Panc1 (cell line): ENCODE measurements at places on chromosomes 2 and 18.

DNA sequence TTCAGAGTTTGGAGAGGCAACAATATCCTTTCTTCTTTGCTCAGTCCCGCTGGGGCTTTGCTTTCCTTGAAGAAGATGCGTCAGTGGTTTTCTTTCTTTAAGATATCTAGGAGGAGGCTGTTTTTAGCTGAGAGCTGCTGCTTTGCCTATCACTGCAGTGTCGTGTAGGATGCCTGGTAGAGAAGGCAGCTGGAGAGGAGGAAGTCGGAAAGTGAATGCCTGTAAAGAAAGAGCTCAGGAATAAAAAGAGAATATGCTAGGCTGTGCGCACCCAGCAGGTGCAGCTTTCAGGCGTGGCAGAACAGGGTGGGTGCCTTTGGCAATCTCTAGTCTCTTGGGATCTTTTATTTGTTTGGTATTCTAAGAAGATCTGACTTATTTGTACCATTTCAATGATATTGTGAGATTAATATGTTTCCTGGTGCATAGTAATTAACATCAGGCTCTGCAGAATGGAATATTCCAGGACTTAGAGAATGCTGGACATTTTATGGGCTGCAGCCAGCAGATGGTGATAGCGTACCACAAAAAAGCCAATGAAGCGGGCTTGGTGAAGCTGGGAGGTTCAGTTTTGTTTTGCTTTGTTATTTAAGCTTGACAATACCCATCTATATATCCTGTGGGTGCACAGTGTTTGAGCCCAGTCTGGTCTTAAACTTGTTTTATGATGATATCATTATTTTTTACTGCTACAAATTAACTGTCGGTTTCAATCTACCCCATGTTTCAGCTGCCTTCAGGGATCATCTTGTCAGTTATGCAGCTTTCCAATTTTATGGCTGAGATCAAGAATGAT lies 34.9 kb downstream of the CAVIN2 start:
- peak; percentile 60 for DNase-seq

GRCh38 chr2:112633708-112634107 lies 12.0 kb upstream of the SLC20A1 start:
- no peak for DNase-seq

GRCh38 chr18:4453567-4453873 lies 1.6 kb downstream of the DLGAP1 start:
- DNase-seq, result no peak

- DNase-seq, result peak; percentile 80
These were observed 137.2 kb downstream of the TRIM43 start for GRCh38 chr2:95728878-95729596.

DNA sequence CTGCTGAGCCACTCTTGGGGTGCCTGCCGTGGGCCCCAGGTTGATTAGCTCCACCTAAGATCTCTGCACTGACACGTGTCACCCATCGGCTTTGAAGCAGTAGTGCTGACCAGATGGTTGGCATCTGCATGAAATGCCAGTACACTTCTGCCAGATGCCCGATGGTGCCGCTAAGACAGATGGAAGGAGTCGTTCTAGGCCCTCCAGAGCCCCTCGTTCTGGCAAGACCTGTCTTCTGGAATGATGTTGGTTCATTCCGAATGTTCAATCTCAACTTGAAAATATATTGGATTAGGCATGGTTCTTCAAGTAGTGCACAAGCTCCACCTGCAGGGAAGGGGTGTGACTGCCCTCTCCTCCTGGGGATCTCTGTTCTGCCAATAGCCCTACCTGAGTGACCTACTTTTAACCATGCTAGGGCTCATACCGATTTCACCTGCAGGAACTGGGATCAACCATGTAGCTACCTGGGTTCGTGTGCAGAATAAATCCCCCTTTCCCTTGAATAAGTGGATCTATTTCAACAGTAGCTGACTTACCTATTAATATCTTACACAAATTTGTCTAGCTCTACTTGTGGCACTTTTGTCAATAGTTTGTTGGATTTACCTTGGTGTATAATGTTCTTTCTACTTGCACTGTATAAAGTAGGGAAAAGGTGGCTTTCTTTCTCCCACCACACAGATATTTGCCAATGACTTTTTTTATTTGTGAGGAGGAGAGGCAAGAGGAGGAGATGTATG lies 342.6 kb downstream of the CTNNA2 start:
- DNase-seq, result no peak

GRCh38 chr2:201858281-201859184 lies 52.2 kb downstream of the CDK15 start:
- DNase-seq, result no peak

GRCh38 chr2:126527836-126528490 lies 128.0 kb upstream of the GYPC start:
- peak; percentile 18 for DNase-seq

DNA sequence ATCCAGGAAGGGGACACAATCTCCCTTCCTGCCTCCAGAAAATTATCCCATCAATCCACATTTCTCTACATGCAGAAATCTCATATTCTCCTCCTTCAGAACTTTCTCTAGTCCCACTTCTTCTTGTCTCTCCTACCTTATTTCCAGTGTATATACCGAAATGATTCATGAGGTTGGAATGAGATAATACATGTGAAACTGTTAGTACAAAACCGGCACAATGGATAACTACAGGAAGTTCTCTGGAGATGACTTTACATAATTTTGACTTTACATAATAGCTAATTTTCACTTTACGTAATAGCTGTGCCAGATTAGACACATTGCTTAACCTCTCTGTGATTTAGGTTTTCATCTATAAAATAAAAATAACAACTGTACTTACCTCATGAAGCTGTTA lies 801.3 kb downstream of the ERBB4 start:
- no peak for DNase-seq
